Right renal cortex interstitium (tissue), 3 donors: ENCODE measurements at places on chromosomes 2 and 18.

DNA sequence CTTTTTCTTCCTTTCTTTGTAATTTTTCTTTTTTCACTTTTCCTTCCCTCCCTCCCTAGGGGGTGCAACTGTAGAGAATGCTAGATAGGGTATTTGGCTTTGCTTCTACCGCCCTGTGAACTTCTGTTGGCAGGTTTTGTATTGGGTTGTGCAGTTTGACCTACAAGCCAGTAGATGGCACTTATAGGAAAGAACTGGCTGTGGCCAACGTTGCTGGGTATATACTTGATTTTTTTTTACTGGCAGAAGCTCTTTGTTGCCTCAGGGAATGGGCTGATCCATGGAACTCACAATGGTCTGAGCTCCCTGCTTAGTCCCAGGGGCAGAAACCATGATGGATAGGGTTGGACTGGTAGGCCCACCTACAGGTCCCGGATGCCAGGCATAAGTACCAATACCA is 1019.5 kb upstream of the LRRTM1 start:
- DNase-seq = no peak

GRCh38 chr2:219254590-219255201 is 978 bp upstream of the TUBA4A start:
- DNase-seq = no peak

- DNase-seq = no peak
These were observed 106.8 kb downstream of the BCL11A start for GRCh38 chr2:60446413-60447267.

GRCh38 chr2:219508971-219509779 is 5.1 kb upstream of the ASIC4 start:
- no peak for DNase-seq

GRCh38 chr2:85905187-85905666 is 16.4 kb upstream of the ST3GAL5 start:
- no peak for DNase-seq

GRCh38 chr18:21191596-21192307 is 50.3 kb upstream of the GREB1L start:
- DNase-seq = no peak

DNA sequence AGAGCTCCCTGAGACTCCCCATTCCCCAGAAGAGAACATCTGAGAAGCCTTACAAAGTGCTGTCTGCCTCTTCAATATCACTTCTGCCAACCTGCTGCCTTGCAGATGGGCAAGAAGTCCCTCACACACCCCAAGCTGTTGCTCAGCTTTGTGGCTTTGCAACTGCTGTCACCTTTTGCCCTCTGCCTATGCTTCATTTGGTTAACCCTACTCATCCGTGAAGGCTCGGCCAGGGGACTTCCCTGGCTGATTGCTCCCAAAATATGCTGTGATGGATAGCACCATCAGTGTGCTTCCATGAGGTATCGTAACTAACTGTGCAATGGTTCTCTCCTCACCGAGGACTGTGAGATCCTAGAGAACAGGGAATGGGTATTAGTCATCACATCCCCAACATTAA is 88.9 kb upstream of the CYP1B1 start:
- DNase-seq = no peak

DNA sequence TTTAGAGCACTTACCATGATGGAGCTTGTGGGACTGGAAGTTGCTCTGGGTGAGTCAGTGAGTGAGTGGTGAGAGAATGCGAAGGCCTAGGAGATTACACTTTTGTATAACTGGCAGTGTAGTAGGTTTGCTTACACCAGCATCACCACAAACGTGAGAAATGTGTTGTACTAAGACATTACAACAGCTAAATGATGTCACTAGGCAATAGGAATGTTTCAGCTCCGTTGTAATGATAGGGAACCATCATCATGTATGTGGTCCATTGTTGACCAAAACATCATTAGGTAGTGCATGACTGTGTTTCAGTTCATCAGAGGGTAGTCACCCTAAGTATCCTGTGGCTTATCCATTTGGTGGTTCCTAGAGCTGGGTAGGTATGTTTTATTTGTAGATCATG is 11.9 kb downstream of the ZNF407 start:
- DNase-seq = no peak

- no peak for DNase-seq
These were observed 9.9 kb downstream of the INHBB start for GRCh38 chr2:120355780-120356266.
